T follicular helper cell (primary cell): ENCODE measurements at places on chromosomes 12 and 14.

GRCh38 chr12:45879363-45879895, 110.9 kb downstream of the SCAF11 start:
- DNase-seq: no peak

DNA sequence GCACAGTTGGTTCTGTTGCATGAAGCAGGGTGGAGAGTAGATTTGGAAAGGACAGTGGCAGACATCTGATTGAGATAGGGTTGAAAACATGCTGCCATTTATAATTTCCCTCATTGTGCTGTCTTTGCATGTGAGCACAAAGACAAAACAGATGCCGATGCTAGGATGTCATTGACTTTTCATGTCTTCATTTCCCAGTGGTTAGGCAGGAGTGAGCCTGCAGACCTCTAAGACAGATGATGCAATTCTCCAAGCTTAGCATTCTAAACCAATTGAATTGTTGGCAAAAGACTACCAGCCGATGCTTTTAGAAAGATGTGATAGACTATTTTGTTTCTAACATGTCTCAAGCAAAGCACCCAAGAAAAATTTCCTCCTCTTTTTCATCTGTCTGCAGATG, 37.1 kb upstream of the PELI2 start:
- DNase-seq: no peak

- DNase-seq: no peak
Measured at GRCh38 chr14:74616996-74617700, 5.1 kb upstream of the LTBP2 start.

- DNase-seq: no peak
Measured at GRCh38 chr14:61889914-61890351, 127.7 kb downstream of the SNAPC1 start.

DNA sequence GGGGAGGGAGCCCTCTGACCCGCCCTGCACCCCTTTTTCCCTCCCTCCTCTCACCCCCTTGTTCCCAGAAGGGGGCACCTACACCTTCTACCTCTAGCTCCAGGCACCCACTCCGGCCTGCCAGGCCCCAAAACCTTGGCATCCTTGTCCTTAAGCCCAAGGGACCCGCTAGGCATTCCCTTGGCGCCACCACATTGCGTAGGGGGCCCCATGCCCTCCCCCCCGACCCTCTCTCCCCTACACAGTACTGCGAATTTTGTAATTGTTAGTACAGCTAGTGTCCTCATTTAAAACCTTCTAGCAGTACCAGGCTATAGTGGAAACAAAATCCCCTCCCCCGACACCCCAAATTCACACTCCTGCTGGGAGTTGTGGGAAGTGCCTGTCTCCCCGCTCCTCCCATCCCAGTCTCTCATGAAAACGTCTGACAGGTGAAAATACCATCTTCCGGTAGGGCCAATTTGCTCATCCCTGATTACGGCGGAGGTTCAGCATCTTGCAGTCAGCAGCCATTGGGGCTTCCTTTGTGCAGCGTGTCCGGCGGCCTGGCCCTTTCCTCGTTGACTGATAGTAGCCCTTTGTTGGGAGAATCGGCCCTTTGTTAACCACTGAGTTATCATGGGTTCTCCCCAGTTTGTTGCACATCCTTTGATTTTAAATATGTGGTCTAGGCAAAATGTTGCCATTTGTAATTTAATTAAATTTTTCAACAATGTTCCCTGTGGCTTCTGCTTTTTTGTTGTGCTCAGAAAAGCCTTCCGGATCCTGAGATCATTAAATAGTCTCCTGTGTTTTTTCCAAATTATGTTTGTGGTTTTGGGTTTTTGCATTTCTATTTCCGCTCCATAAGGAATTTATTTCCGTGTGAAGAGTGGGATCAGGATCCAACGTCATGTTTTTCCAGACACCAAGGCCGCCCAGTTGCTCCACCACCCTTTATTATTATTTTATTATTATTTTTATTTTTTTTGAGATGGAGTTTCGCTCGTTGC, 7.9 kb upstream of the CEP170B start:
- DNase-seq: no peak

DNA sequence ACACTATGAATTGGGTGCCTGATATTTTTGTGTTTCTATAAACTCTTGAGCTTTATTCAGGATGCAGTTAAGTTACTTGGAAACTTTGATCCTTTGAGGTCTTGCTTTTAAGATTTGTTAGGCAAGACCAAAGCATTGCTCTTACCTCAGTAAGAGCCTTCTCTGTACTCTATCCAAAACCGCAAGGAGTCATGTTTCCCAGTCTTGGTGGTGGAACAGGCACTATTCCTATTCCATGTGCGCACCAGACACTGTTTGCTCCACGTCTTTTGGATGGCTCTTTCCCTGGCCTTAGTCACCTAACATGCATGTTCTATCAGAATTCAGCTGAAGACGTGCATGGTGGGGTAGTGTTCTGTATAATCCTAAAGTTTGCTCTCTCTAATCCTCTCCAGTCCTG, 23.5 kb downstream of the CSRP2 start:
- DNase-seq: no peak
